DMS 273 treated with DMSO at 0.1 percent for 48 hours (cell line): ENCODE measurements at places on chromosomes 3 and 15.

DNA sequence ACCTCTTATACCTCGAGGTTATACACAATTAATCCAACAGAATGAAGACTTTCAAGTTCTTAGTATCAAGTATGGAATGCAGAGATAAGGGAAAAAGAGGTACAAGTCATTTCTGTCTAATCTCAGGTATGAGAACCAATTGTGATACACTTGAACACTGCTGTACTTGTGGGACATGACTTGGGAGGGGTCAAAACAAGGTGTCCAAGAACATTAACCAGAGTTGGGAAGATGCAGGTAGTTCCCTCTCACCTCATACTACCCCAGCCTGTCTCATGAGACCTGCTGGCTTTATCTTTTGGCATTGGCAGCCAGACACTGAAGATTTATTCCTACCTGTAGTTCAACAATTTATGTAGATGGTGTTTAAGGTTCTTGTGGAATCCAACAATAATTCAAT is 209.7 kb downstream of the NR1D2 start:
- no peak for DNase-seq

- DNase-seq = no peak
These were observed 55.0 kb upstream of the LCTL start for GRCh38 chr15:66620744-66621344.

DNA sequence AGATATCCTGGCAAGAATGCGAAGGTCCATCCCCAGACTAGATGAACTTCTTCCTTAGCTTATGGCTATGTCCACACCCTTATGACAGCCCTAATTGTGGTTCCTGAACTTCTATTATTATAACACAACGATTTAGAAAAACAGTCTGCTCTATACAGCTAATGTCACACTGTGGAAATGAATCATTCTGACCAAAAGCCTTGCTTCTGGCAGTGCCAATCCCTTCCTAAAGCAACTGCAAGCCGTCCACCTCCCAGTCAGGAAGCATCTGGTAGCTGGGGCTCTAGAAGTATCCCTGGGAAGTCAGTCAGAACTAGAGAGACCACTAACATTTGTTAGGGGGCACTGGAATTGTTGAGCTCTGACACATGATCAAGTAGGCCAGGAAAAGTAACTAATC is 45.0 kb downstream of the MYO5A start:
- no peak for DNase-seq

DNA sequence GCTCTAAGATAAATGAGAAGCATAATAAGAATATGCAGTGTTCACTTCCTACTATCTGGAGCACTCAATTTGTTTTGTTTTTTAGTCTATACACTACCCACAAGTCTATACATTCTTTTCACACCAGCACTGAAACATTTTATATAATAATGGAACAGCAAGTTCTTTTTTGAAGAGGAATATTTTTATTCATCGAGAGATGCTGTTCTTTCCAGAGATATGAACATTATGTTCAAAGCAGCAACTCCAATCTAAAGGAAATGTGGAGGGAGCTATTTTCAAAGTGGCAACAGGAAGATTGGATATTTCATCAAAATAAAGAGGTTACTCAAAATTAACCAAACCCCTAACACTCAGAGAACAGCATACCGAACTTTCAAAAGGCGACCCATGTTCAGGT is 16.4 kb upstream of the PYDC2 start:
- DNase-seq = no peak

DNA sequence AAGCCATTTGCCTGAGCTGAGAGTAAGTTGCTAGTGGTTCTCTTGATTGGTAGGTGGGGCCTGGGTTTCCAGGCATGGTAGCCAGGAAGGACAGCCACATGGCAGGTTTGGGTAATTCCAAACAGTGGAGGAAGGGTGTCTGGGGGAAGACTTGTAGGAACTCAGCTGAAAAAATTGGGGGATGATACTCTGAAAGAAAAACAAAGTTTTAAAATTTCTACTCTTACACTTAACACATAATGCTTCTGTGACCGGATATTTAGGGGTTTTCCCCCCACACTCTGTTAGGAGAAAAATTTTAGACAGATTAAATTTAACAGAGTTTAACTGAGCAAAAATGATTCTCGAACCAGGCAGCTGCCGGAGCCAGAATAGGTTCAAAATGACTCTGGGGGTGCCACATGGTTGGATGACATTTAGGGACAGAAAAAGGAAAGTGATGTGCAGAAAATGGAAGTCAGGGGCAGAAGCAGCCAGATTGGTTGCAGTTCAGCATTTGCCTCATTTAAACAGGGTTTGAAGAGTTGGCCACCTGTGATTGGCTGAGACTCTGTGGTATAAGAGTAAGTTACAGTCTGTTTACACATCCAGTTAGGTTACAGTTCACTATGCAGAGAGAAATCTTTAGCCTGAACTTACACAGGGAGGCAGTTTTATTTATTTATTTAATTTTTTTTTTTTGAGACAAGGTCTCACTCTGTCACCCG is 8.1 kb downstream of the B2M start:
- DNase-seq = peak; percentile 7

GRCh38 chr3:119630880-119631329 is 29.5 kb downstream of the POPDC2 start:
- no peak for DNase-seq

DNA sequence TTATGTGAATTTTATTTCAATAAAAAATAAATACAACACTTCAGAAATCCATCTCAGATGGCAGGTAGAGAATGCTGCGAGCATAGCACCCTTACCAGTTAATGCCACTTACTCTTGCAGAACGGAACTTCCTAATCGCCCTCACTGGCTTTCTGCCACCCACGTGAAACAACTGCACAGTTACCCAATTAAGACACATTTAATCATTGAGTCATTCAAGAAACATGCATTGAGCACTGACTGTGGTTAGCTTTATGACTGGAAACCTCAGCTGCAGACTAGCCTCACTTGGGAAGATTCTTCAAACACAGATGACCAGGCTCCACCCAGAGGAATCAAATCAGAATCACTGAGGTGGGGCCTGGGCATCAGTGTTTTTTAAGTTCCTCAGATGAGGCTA is 5.6 kb upstream of the MFGE8 start:
- DNase-seq = no peak

- peak; percentile 19 for DNase-seq
These were observed 8.7 kb upstream of the ACAP2 start for GRCh38 chr3:195451373-195452015.

DNA sequence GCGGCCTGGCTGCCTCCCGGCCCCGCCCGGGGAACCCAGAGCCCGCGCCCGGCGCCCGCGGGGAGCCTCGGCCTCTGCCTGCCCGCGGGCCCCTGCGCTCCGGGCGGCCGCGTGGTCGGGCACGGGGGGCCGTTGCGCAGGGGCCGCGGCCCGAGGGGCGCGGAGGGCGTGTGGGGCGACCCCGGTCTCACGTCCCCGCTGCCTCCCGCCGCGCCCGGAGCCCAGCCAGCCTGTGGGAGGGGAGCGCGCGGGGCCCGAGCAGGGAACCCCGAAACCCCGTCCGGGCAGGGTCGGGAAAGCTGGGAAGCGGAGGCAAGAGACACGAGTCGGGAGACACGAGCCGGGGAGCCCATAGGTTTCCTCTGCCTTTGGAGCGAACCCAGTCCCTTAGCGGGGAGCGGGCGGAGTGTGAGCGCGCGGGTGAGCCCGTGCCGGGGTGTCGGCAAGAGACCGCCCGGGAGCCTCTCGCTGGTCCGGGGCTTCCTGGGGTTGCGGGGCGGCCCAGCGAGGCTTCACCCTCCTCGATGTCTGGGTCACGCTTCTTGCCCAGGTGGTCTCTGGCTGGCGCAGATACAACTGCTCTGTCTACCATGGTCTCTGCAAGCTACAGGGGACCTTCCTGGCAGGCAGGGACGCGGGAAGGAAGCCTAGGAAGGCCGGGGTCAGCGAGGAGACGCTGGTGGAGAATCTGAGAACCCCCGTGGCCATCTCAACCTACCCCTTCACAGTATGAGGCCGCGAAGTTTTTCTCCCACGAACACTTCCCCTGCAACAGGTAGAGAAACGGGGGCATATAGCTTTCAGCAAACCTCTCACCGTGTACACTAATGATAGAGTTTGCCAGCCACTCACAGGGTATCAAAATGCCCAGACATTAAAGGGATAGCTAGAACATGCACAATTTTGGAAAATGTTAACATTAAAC is 586 bp downstream of the LRRK1 start:
- DNase-seq = no peak
